Mammary microvascular endothelial cell (primary cell): ENCODE measurements at places on chromosomes 3 and 15. TPM values are rescaled to one million over a fixed set of nuclear protein-coding genes. Genes with fewer than 3 reads are reported as not detected.

Gene TRH
- not detected in 2 replicates for total RNA-seq

Gene GP5
- 0.13 TPM in 1 of 2 replicates, not detected in the other for total RNA-seq

Gene LRRC3B
- not detected in 2 replicates for total RNA-seq

Gene KNG1
- not detected in 2 replicates for total RNA-seq

Gene ABHD14A
- 10.8 and 17.0 TPM in 2 replicates for total RNA-seq

Gene RNU5B-1
- not detected in 2 replicates for total RNA-seq

Gene SLC30A4
- 4.6 and 6.9 TPM in 2 replicates for total RNA-seq
